H1 (cell line): ENCODE measurements at places on chromosomes 11 and 22.

DNA sequence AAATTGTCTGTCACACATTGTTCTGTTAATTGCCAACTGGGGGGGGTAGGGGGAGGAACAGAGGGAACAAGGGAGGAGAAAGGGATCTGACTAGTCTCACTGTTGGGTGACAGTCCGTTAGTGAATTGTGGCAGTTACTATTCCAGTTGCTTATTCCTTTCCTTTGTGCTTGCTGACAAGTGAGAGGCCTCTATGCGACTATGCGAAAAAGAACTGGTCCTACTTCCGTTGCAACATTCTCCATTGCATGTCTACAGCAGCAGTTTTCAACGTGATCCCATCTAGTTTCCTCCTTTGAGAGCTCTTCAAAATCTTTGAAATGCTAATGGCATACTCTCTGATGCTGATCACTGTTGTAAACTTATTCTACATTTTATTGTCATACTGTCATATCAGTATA is 672.2 kb downstream of the LRRC4C start:
- no peaks in the 10 kb centered on the region for H3K36me3 ChIP-seq
- no peak overlapping the region for H3K27ac ChIP-seq
- no peaks in the 10 kb centered on the region; the same call in 1 of the 2 replicates for H3K4me1 ChIP-seq
- no peak for DNase-seq
- no peaks in the 10 kb centered on the region for H3K27me3 ChIP-seq
- no peak overlapping the region for H3K4me3 ChIP-seq

- no peaks in the 10 kb centered on the region for H3K27me3 ChIP-seq
- no peak overlapping the region for H3K27ac ChIP-seq
- H3K4me1 ChIP-seq = peaks cover 5% of the 10 kb centered on the region
- no peak for DNase-seq
- H3K4me3 ChIP-seq = no peak overlapping the region
Observed at GRCh38 chr11:123247496-123247799, 52.4 kb upstream of the CLMP start.

DNA sequence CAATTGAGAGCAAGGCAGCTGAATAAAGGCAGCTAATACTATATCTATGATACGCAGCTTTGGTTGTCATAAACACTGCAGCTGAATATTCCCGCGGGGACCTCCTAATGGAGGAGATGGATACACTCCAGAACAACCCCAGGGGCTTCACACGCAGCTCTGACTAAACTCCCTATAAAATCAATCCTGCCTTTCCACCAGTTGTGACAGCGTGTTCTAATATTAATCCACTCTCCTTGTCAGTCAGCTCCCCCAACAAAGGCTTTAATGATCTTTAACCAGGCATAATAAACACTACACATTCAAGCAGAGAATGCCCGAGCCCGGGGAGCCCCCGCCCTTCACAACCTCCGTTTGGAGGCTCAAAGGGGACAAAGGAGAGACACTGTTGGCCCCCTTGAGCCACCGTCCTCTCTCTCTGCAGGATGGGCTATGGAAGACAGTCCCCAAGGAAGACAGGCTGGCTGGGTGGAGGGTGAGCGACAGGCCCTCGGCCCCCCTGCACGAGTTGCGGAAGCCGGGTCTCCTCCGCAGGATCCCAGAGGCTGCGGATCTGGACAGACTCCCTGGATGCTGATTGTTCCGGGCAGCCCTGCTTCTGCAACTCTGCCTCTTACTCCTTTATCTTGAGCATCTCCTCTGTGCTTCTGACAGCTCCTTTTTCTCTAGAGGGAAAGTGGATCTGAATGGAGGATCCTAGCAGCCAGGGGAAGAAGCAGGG is 565.2 kb downstream of the BUD13 start:
- DNase-seq = no peak
- no peaks in the 10 kb centered on the region for H3K27me3 ChIP-seq
- H3K4me3 ChIP-seq = no peak overlapping the region
- H3K4me1 ChIP-seq = no peaks in the 10 kb centered on the region
- H3K36me3 ChIP-seq = no peaks in the 10 kb centered on the region
- H3K27ac ChIP-seq = no peak overlapping the region

DNA sequence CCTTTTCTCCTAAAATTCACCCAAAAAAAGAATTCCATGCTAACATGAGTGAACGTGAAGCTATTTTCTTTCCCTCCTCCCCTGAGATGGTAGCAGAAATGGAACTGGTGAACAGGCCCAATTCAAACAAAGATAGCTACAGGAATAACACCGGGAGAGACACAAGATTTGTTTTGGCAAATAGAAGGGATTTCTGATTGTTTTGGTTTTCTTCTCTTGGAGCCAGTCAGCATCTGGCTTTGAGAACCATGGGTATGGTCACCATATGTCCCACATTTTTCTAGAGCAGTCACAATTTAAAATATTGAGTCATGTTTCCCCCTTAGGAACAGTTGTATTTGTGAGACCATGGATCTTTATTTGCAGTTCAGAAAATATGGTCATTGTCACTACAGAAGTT is 214.1 kb downstream of the FAM76B start:
- no peaks in the 10 kb centered on the region for H3K36me3 ChIP-seq
- no peaks in the 10 kb centered on the region for H3K27me3 ChIP-seq
- H3K4me1 ChIP-seq = no peaks in the 10 kb centered on the region
- H3K27ac ChIP-seq = no peak overlapping the region
- no peak overlapping the region for H3K4me3 ChIP-seq
- no peak for DNase-seq

GRCh38 chr11:112881461-112881860 is 79.8 kb upstream of the NCAM1 start:
- no peaks in the 10 kb centered on the region for H3K36me3 ChIP-seq
- DNase-seq = peak; percentile 7
- peak overlapping the region; percentile 34 for H3K4me3 ChIP-seq
- peaks cover 4% of the 10 kb centered on the region; the same call in 1 of the 2 replicates for H3K27me3 ChIP-seq
- peaks cover 11% of the 10 kb centered on the region for H3K4me1 ChIP-seq
